ENCODE measurements at places on chromosomes 11 and 22.
A peak's percentile ranks its signal among the peaks of the same experiment; 100 is the strongest.

- DNase-seq, result no peak
Observed at GRCh38 chr22:22037740-22038139, 55.2 kb upstream of the TOP3B start.

GRCh38 chr11:62577046-62577714 is 3.5 kb upstream of the EEF1G start:
- no peak for DNase-seq

DNA sequence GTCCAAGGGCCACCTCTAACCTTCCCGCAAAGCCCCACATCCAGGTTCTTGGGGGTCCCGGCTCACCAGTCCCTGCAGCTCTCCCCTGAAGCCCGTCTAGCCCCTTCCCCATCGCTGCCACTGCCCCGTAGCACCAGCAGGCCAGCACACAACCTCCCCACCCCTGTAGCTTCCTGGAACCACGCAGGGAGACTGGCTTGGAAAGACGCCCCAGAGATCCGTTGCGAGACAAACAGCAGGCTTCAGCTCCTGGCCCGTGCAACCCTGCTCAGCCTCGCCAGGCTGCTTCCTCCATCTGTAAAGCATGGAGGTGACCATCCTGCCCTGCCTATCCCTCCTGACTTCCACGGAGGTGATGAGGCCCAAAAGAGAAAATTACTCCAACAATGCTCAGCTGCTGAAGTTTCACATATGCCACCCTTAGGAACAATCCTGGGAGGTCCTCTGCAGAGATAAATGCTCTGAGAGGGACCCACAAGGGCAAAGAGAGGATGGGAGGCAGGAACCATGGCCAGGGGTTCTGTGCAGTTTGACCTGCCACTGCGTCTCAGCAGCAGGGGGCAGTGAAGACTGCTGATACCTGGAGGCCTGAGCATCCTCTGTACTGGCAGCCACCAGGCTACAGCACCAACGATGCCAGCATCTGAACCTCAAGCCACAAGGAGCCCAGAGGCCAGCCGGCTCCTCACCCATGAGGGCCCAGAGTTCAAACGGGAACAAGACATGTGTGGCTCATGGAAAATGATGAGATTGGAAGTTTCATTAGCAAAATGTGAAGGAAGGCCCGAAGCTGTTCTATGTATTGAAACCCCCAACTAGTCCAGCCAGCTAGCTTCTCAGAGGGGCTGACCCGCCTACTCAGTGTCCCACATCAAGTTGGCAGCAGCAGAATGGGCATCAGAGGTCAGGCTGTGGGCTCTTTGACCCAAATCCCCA is 16.1 kb downstream of the DGCR2 start:
- DNase-seq, result no peak

DNA sequence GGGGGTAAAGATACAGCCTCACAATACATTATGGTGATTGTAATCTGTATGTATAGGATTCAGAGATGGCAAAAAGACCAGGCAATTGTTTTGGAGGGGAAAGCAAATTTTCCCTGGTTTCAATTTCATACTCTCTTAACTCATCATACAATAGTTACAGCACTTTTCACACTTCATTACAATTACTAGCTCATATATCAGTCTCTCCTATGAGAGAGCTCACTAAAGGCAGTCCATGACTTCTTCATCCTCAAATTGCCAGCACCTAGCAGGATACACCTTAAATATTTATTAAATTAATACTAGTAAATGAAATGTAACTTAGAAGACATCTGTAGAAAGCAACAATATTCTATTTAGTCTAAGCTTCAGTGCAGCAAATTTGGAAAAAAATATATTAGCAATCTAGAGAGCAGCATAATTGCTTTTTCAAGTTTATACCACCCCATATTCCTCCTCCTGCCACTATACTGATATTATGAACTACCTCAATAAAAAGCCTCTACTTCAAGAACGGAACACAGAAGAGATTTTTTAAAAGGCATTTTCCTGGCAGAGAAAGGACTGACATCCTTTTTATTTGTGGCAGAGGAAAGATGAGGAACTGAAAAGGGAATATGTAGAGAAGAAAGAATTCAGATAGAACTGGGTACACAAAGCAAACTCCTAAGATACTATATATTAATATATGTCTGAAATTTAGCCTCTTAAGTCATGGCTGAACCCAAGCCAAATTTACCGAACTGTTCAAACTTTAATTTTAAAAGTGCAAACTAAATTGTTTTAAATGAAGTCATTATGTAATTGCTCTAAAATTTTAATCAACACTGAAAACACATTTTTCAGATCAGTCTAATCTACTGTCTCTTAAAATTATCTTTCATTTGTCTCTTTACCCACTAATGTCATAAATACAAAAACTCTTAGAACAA is 27.7 kb downstream of the PICALM start:
- DNase-seq, result no peak

GRCh38 chr11:1746511-1746931 is 3.9 kb downstream of the IFITM10 start:
- no peak for DNase-seq

DNA sequence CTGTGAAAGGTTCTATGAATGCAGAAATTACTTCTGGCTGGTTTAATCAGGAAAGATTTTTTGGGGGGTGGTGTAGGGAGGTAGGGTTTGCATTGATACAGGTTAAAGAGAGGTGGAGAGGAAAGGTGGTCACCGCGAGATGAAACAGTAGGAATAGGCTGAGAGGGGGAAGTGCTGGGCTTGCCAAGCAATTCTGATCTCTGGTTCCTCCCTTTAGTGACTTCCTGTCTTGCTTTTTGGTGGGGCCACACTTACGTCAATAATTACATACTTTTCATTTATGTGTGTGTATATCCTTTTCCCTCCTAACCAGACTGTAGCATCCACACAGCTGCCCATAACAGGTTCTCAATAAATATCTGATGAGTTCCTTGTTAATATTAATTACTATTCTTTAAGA is 120.0 kb downstream of the CTNND1 start:
- no peak for DNase-seq

DNA sequence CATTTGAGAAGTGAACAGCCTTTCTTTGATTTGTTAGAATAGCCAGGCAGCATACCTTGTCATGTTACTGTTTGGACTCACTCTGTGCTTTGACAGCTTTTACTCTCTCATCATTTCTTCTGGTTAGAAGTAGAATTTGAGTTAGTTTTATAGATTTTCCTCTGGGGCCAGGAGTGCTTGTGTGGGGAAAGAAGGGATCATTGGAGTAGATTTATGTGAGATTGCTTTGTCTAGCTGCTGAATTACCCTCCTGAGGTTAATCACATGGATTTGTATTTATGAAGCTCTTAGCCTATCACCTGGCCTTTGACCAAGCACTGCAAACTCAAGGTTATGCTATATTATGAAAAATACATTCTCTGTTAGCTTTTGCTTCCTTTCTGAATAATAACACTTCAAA is 54.3 kb downstream of the SWAP70 start:
- DNase-seq, result peak; percentile 88

- DNase-seq, result no peak
Observed at GRCh38 chr11:937841-938261, 12.2 kb downstream of the AP2A2 start.
